ENCODE measurements at places on chromosomes 3 and 15.

DNA sequence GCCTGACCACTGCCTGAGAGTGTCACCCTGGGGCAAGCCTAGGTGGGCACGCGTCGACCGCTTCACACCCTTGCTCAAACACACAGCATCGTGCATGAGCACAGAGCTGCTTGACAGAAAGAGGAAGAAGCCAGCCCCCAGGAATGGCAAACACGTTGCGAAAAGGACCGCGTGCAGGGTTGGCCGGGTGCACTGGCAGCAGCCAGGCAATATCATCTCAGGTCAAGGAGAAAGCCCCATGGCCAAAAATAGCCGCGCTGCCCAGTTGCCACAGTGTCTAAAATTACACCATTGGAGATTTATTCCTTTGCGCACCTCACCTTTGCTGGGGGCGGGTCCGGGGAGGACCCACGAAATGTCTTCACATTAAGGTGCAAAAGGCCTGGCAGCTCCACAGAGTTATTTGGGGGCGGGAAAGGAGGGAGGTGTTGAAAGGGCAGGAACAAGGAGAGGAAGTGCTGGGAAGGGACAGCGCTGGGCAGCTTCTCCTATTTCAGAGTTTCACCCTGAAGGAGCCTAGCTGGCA, 44.7 kb upstream of the NR2F2 start:
- no peak for DNase-seq

- no peak for DNase-seq
Observed at GRCh38 chr3:126406389-126407296, 11.9 kb downstream of the CFAP100 start.

- no peak for DNase-seq
Observed at GRCh38 chr3:65581313-65581712, 457.4 kb downstream of the MAGI1 start.

- no peak for DNase-seq
Observed at GRCh38 chr3:148070041-148070440, 627.7 kb upstream of the AGTR1 start.

- no peak for DNase-seq
Observed at GRCh38 chr3:18300916-18301315, 124.2 kb downstream of the SATB1 start.

- no peak for DNase-seq
Observed at GRCh38 chr15:34241376-34242330, 16.8 kb downstream of the EMC4 start.

- no peak for DNase-seq
Observed at GRCh38 chr3:23435318-23435717, 232.2 kb downstream of the UBE2E2 start.

DNA sequence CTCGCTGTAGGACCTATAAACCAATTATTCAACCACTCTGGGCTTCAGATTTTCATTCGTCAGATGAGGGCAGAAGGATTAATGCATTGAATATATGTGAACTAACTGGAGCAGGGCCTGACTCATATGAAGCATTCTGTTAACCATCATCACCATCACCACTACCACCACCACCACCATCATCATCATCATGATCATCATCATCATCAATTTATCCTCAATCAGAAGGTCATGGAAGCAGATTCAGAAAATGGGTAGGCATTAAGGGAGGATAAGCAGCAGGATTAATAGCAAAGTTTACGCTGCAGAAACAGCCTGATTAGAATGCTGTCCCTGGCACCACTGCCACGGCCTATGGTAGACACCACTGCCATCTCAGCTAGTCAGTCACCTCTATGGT, 407.5 kb upstream of the THBS1 start:
- no peak for DNase-seq

DNA sequence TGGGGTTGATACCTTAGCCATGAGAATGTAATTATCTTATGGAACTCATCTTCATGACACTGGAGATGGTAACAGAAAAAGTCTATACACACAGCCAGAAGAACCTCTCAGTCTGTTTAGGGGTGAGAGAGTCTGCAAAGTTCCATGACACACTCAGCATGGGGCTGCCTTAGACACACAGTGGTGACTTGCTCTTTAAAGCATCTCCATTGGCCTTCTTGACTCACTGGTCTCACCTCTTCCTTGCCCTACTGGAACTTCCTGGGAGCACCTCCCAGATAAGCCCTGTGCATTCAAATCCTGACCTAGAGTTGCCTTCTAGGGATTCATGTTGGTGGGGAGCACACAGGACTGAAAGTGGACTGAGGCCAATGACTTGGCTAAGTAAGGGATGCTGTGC, 9.3 kb downstream of the MAGI1 start:
- no peak for DNase-seq

DNA sequence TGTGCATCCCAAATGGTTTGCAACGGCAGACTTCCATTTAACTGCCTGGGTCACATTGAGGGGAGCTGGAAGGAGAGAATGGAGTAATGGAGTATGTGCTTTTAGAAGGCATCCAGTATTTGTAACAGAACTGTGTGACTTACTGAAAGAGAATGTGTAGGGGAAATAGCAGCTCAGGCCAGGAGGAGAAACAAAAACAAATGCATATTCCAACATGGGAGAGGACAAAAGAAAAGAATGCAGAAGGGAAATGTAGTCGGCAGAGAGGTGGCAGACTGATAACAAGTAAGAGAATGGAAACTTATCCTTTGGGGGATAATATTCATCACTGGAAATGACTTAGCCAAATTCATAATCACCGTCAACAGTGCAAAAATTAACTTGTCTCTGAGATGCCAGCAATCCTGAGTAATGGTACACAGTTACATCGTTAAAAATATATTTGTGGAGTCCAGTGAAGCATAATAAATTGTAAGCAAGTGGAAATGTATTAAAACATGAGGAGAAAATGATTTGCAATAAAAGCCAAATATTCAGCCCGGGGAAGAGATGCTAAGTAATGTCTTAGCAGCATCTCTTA, 294.9 kb upstream of the SGO1 start:
- DNase-seq: no peak

DNA sequence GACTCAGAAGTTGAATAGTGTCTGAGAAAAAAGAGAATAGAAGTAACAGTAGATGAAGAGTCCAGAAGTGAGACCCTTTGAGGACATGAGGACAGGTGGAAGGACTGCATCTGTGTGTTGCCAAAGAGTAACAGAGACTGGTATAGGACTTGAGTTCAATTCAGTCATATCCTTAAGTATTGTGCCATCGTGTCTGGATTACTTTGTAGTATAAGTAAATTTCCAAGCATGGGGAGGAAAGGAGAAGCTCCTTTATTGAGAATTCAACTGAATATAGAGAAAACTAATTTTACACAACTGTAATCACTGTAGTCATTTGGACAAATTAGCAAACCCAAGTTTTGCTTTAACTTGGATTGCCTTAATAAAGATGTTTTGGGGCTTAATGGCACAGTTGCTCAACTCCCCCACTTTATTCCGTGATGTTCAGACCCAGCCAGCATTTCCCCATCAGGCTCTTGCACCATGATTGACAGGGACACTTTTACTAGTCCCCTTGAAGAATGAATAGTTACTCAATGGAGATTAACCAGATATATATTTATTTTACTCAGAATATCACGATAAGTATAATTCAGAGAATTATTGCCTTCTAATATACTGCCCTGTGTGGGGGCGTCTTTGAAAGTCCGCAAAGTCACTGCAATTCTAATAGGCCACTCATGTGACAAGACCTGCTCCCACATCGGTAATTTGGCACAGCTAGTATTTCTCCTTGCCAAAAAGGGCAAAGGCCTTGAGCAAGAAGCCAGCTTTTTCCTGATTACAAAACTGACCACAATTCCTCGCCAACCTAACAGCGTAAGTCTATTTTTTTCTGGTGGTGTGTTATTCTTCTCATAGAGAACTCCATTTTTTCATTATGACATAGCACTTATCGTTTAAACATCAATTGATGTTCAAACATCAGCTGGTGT, 61.3 kb downstream of the PPARG start:
- DNase-seq: no peak

- DNase-seq: no peak
Observed at GRCh38 chr3:71189480-71189879, 394.0 kb downstream of the FOXP1 start.

DNA sequence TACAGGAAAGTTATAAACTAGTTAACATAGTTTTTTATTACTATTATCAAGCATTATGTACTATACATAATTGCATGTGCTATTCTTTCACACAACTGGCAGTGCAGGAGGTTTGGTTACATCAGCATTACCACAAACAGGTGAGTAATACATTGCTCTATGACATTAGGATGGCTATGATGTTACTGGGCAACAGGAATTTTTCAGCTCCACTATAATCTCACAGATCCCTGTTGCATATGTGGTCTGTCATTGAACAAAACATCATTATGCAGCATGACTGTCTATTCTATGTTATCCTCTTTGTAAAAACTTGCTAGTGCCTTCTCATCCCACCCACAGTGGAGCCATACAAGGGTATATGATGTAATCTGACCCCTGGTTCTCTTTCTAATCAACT, 36.5 kb upstream of the PDZRN3 start:
- no peak for DNase-seq

DNA sequence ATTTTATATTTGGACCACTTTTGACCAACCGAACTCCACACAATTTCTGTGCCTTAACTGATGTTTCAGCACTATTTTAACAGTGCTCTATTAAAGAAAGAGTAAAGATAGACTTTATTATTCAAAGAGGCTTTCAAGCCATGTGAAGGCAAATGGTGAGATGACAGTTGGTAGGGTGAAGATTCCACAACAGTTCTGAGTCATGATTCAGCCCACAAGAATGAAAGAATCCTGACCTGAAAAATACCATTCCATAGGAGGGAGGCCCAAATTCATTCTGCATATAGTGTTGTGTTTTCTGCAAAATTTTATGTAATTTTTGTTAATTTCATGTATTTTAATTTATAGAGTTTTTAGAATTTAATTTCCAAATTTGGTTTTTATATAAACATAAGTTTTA, 135.6 kb upstream of the STAC start:
- DNase-seq: no peak

- no peak for DNase-seq
Observed at GRCh38 chr15:29465196-29465595, 195.6 kb upstream of the NSMCE3 start.

DNA sequence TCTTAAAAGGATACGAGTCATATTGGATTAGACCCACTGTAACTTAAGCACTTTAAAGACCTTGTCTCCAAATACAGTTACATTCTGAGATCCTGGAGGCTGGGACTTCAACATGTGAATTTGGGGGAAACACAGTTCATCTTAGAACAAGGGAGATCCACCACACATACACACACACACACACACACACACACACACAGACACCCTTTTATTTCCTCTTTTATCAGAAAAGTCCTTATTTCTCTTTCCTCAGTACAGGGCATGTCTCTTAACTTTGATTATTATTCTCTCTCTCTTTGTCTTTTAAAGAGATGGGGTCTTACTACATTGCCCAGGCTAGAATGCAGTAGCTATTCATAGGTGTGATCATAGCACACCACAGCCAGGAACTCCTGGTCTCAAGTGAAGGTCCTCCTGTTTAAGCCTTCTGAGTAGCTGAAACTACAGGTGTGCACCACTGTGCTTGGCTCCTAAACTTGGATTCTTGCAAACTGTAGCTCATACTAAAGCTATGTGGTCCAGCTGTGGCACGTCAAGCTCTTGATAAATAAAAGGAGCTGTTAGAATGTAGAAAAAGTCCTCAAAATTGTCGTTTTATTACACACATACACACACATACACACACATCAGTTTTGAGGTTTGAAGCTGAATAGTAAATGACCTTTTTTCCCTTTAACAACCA, 7.4 kb downstream of the GOLM2 start:
- DNase-seq: no peak

Measured in stimulated activated CD8-positive, alpha-beta memory T cell treated with anti-CD3 and anti-CD28 coated beads, Interleukin-2, amount 100 ng/mL, for 48 hours (primary cell).